ENCODE measurements at places on chromosomes 7 and 10.

DNA sequence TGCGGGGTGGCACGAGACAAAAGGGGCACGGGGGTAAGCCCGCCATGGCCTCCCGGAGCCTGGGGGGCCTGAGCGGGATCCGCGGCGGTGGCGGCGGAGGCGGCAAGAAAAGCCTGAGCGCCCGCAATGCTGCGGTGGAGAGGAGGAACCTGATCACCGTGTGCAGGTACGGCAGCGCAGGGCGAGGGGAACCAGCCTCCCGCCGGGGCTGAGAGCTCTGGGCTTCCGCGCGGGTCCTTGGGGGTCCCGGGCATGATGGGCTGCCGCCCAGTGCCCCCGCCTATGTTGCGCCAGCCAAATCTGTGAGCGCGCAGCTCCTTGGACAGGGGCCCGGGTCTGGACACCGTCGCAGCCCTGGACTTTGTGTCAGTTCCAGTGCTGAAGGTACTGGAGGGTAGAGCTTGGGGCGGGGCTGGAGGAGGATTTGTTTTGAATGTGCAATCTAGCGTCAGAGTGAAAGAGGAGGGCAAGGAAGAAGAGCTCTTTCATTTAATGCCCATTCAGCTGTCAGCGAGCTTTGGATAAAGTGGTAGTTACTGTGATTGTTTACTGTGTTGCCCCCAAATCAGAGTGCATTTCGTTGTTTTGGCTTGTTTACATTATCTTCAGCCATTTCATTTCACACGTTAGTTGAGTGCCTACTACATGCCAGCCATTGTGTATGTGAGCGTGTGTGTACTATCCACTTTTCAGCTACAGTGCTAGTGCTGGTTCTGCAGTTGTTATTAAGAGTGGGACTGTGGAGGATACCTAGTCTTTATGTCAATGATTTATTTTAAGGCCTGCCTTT, 777 bp downstream of the RUNDC3B start:
- no peak for DNase-seq

DNA sequence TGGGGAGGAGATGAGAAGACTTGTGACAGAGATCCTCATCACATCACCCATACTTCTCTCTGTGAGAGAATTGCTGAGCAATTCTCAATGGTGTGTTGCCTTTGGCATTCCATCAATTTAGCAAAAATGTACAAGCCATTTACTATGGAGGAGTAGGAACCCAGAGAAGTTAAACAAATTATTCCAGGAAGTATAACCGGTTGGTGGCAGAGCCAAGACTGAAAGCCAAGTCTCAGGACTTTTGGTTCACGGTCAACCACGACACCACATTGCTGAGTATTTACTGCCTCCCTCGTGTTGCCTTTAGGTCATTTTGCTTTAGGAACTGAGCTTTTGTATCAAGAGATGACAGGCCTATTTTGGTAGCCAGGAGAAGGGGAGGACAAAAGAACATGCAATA, 88.0 kb upstream of the ELMO1 start:
- DNase-seq = no peak

GRCh38 chr7:107468824-107469223, 1.0 kb upstream of the GPR22 start:
- no peak for DNase-seq

GRCh38 chr7:106779877-106780276, 85.2 kb upstream of the PIK3CG start:
- DNase-seq = no peak
